ENCODE measurements at places on chromosomes 4 and X. TPM values are rescaled to one million over a fixed set of nuclear protein-coding genes. Genes with fewer than 3 reads are reported as not detected.

WAS gene
- 2.3 TPM for total RNA-seq

SLC10A7 gene
- total RNA-seq, result 4.3 TPM

DNA sequence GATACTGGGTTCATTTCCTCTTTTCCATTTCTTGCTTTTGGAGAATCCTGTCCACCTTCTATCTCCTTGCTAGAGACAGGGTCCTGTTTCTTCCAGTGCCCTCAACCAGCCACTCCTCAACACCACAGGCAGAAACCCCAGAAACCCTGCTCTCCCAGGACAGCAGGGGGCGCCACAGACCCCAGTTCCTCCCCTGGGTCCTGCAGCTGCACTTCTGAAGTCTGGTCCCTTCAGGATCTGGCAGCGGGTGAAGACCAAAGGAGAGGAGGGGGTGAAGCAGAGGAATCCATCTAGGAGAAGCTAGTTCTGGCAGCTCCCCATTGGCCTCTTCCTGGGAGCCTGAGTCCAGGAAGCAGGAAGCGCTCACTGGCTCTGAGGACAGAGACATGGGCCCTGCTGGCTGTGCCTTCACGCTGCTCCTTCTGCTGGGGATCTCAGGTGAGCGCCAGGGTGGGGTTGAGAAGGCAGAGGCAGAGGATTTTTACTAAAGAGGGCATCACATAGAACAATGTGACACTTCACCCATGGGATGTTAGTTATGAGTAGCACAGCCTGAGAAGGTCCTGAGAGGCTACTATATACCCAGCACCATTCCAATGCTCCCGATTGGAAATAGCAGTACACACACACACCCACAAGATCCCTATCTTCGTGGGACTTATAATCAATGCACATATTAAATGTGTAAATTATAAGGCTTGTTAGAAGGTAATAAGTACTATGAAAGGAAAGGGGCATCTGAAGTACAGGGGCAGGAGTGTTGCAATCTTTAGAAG is at the start of gene PRSS48:
PRSS48 (plus strand) TSS at position 375 of the 776 bp plus-strand sequence; CDS start at position 387, 12 bp downstream.
- no peaks in the 10 kb centered on the region for H3K36me3 ChIP-seq
- peaks cover 68% of the 10 kb centered on the region for H3K4me1 ChIP-seq
- H3K4me3 ChIP-seq, result no peak within 1 kb of the TSS
- no peaks in the 10 kb centered on the region for H3K27me3 ChIP-seq
- peak; percentile 63 for DNase-seq

FAM9B gene
- not detected for total RNA-seq

GRCh38 chrX:132953354-132953753 is 5.1 kb downstream of the HS6ST2 start:
- H3K4me3 ChIP-seq, result no peak overlapping the region
- H3K27ac ChIP-seq, result no peak overlapping the region
- no peak for DNase-seq
- peaks cover 19% of the 10 kb centered on the region for H3K4me1 ChIP-seq

DNA sequence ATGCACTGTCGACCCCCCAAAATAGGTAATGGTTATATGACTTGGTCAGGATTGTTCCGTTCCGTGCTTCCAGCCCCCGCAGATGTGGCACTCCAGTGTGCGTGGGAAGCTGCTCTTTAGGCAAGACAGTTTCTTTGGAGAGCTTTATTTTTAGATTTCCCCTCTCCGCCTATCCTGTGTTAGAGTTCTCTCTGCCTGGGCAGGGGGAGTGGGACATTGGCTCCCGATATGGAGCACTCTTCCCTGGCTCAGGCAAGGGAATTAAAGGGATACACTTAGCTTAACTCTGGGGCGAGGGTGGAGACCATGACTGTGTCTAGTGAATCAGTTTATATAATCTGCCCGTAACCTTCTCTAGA is 36.0 kb downstream of the DLG3 start:
- no peaks in the 10 kb centered on the region for H3K27me3 ChIP-seq
- H3K36me3 ChIP-seq, result no peaks in the 10 kb centered on the region
- H3K4me3 ChIP-seq, result peak overlapping the region; percentile 55
- peak overlapping the region; percentile 87 for H3K27ac ChIP-seq
- peaks cover 46% of the 10 kb centered on the region for H3K4me1 ChIP-seq

DNA sequence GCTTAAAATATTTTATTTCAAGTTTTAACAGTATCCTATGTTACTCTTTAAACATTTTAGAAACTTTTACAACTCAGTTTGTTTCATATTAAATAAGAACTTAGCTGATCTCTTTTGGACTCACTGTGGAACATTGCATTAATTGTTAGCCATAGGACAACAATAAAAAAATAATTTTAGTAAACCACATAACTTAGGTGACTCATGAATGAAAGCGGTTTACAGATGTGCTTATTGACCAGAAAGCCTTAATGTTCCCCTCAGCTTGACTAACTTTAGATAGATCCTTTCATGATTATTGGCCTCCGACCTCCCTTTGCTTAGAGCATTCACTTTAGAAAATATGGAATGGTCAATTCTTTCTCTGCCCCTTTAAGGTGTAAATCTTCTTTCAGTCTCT is 783.5 kb upstream of the MAGEB2 start:
- no peak overlapping the region for H3K27ac ChIP-seq
- no peaks in the 10 kb centered on the region for H3K36me3 ChIP-seq
- H3K4me3 ChIP-seq, result no peak overlapping the region
- no peaks in the 10 kb centered on the region for H3K4me1 ChIP-seq

TMEM150C gene
- total RNA-seq, result 13.6 TPM

DNA sequence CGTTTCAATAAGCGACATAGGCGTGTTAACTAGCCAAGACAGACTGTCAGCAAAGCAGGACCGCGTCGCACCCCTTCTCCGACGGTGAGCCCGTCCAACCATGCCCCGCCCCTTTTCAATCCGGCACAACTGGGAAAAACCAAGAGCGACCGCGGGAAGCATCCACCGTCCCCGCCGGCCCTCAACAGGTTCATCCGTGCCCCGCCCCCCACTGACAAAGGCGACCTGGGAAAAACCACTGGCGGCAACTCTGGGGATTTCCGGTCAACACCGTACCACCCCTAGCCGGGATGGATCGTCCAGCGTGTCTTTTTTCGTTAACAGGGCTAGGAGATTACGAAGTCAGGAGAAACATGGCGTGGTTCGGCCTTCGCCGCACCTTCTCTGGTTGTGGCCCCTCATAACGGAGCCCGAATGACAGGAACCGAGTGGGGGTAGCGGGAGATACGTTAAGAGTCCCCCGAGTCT is 377 bp downstream of the TIMM17B start:
- DNase-seq, result peak; percentile 60
- peaks cover 30% of the 10 kb centered on the region for H3K36me3 ChIP-seq
- H3K27ac ChIP-seq, result peak overlapping the region; percentile 94

DNA sequence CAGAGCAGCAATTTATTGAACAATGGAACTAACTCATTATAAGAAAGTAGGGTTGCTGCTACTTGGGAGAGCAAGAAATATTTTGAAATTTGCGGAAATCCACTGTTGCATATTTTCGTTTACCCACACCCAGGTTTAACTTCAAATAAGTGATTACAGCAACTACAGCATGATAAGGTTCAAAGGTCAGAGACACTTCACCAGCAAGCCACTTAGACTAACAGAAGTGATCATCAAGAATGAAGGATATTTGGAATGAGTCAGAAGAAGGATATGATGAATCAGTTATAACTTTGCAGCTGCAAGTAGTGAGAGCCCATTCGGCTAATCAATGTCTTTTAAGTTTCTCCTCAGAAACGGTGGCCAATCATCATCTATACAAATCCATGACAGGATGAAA is 199.3 kb downstream of the TMA16 start:
- no peak overlapping the region for H3K27ac ChIP-seq
- no peaks in the 10 kb centered on the region for H3K36me3 ChIP-seq
- no peak for DNase-seq
- no peaks in the 10 kb centered on the region for H3K27me3 ChIP-seq

DNA sequence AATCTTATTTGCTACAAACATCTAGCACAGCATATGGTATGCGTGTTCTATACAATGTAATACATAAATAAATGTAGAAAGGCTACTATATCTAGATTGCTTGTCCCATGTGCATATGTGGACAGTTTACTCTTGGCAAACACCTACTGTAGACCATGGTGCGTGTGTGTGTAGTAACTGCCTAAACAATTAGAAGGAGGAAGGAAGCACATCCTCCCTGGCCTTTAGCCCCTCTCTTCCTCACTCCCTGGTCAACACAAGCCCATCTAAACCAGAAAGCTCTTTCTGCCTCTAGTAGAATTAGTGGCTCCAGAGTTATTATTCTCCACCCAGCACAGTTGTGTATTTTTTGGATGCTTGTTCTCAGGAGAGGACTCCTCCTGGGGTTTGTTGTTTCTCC is 73.9 kb downstream of the KDR start:
- no peaks in the 10 kb centered on the region for H3K36me3 ChIP-seq
- no peak overlapping the region for H3K4me3 ChIP-seq
- H3K27ac ChIP-seq, result peak overlapping the region; percentile 72
- DNase-seq, result no peak
- no peaks in the 10 kb centered on the region for H3K27me3 ChIP-seq

APELA gene
- total RNA-seq, result not detected

GRCh38 chr4:139535871-139536234 is 20.2 kb downstream of the SETD7 start:
- H3K27me3 ChIP-seq, result no peaks in the 10 kb centered on the region
- peaks cover 12% of the 10 kb centered on the region for H3K36me3 ChIP-seq
- H3K27ac ChIP-seq, result no peak overlapping the region

CCNB3 gene
- 0.71 TPM for total RNA-seq

STPG2 gene
- total RNA-seq, result not detected

DNA sequence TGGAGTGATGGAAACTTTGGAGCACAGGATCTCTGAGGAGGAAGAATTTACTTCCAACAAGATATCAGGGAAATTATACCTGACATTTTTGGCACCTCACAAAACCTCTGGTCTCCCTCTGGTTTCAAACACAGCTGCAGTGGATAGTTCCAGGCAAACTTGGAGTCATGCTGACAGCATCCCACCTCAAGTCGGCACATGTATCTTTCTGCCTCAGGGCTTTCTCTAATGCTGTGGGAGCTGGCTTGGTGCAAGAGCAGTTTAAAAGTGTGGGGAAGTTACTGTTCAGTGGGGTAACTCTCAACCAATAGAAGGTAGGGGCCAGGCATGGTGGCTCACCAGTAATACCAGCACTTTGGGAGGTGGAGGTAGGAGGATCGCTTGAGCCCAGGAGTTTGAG is 207.1 kb upstream of the NHS start:
- no peaks in the 10 kb centered on the region for H3K36me3 ChIP-seq
- no peaks in the 10 kb centered on the region for H3K27me3 ChIP-seq
- DNase-seq, result no peak
- no peaks in the 10 kb centered on the region for H3K4me1 ChIP-seq

BEX1 gene
- total RNA-seq, result 10.8 TPM

- H3K4me1 ChIP-seq, result no peaks in the 10 kb centered on the region
- no peak overlapping the region for H3K27ac ChIP-seq
- no peak overlapping the region for H3K4me3 ChIP-seq
- no peaks in the 10 kb centered on the region for H3K36me3 ChIP-seq
Measured at GRCh38 chrX:10259716-10260115, 102.9 kb downstream of the CLCN4 start.

DNA sequence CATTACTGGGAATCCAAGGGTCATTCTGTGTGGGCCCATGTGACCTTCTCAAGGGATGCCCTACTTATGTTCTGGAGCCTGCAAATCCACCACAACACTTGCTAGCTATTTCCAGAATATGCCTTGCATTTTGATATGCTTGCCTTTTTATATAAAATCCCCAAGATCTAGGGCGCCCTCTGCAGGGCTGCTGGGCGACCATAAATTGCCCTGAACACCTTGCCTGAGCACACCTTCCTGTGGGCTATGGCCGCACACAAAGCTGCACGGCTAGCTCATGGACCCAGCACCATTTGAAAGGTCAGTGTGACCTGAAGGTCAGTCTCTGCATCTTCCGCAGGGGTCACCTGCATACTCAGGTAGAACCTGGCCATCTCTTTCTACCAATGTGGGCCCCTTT is 311.7 kb downstream of the NLGN4X start:
- H3K27ac ChIP-seq, result no peak overlapping the region
- no peaks in the 10 kb centered on the region for H3K27me3 ChIP-seq
- DNase-seq, result no peak
- H3K4me3 ChIP-seq, result no peak overlapping the region

- H3K4me1 ChIP-seq, result no peaks in the 10 kb centered on the region
- no peaks in the 10 kb centered on the region for H3K36me3 ChIP-seq
- H3K4me3 ChIP-seq, result no peak overlapping the region
- no peak overlapping the region for H3K27ac ChIP-seq
- H3K27me3 ChIP-seq, result no peaks in the 10 kb centered on the region
Measured at GRCh38 chr4:2286904-2287593, 25.1 kb upstream of the MXD4 start.

DNA sequence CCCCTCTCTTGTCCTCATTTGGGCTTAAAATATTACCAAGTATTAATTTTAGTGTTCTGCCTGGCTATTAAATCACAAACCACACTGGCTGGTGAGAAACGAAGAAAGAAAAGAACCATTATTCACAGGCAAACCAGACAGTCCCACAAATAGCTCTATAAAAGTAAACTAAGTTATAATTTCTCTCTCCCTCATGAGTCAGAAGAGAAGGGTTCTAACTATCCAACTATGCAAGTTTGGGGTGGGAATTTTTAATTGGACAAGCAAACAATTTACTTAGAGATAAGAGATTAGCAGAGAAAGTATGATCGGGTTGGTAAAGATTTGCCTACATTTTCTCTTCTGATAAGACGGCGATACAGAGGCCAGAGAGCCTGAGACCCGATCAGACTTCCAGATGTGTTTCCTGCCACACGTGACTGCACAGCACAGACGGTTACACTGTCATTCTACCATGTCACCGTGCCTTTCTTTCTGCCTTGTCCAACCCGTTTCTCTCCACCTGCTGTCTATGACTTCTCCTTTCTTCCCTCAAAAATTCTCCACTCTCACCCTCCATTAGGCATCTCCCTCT is 52.3 kb downstream of the MEPE start:
- H3K4me1 ChIP-seq, result no peaks in the 10 kb centered on the region
- H3K27me3 ChIP-seq, result no peaks in the 10 kb centered on the region
- no peak overlapping the region for H3K27ac ChIP-seq
- no peaks in the 10 kb centered on the region for H3K36me3 ChIP-seq
- no peak overlapping the region for H3K4me3 ChIP-seq

GRCh38 chrX:17377091-17377717 is 2.2 kb downstream of the NHS start:
- H3K4me3 ChIP-seq, result peak overlapping the region; percentile 69
- DNase-seq, result peak; percentile 17

DNA sequence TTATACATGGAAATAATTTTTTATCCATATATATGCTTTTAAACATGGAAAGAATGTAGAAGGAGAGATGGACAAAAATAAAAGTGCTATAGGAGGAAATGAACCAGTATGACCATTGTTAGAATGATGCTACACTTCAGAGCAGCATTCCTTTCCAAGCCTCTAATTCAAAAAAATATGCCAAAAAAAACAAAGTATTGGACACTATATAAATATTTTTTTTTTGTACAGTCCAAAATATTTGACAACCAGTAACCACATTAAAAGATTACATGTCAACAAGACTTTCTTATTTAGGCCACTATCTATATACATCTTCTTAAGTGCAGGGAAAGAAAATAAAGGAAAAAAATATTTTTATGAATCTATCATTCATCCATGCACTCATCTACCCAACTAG is 198.6 kb downstream of the LRBA start:
- H3K27ac ChIP-seq, result no peak overlapping the region
- no peaks in the 10 kb centered on the region for H3K36me3 ChIP-seq
- no peaks in the 10 kb centered on the region for H3K4me1 ChIP-seq
- H3K4me3 ChIP-seq, result no peak overlapping the region
- DNase-seq, result no peak
- no peaks in the 10 kb centered on the region for H3K27me3 ChIP-seq

Data from left ventricle myocardium inferior (tissue), 1 donor.